Epithelial cell of proximal tubule (primary cell): ENCODE measurements at places on chromosomes 3 and 15. TPM values are rescaled to one million over a fixed set of nuclear protein-coding genes. Genes with fewer than 3 reads are reported as not detected.

The GOLGA8N gene
- total RNA-seq: 0.29 and 0.46 TPM in 2 replicates

The GABRA5 gene
- 0.29 and 0.43 TPM in 2 replicates for total RNA-seq

The SLC6A1 gene
- not detected in 2 replicates for total RNA-seq

The TRAT1 gene
- total RNA-seq: not detected in 2 replicates

The MGLL gene
- total RNA-seq: 82.2 and 85.1 TPM in 2 replicates

The HRG gene
- not detected in 2 replicates for total RNA-seq

The WDR72 gene
- total RNA-seq: 1.5 and 2.3 TPM in 2 replicates

The FGF7 gene
- total RNA-seq: 0.07 TPM in 1 of 2 replicates, not detected in the other

The GRK7 gene
- not detected in 2 replicates for total RNA-seq

The DPPA2 gene
- not detected in 2 replicates for total RNA-seq

The TRPM1 gene
- not detected in 2 replicates for total RNA-seq

The ADCY5 gene
- 0.07 and 2.7 TPM in 2 replicates for total RNA-seq

The XIRP1 gene
- 0.12 TPM in 1 of 2 replicates, not detected in the other for total RNA-seq

The GCSAM gene
- total RNA-seq: not detected in 2 replicates

The TM4SF4 gene
- 0.29 and 1.2 TPM in 2 replicates for total RNA-seq

The LTF gene
- not detected in 2 replicates for total RNA-seq

The CELSR3 gene
- total RNA-seq: 0.87 and 2.5 TPM in 2 replicates

The LRRK1 gene
- 8.1 and 8.8 TPM in 2 replicates for total RNA-seq

The C3orf22 gene
- not detected in 2 replicates for total RNA-seq

The EPHB1 gene
- 1.6 and 2.7 TPM in 2 replicates for total RNA-seq

The ZMYND10 gene
- total RNA-seq: 0.92 and 3.1 TPM in 2 replicates

The FOXL2 gene
- total RNA-seq: 1.5 and 2.0 TPM in 2 replicates

The ACTR8 gene
- total RNA-seq: 22.9 and 23.2 TPM in 2 replicates

The ALS2CL gene
- total RNA-seq: 9.0 and 17.8 TPM in 2 replicates

The SERPINI2 gene
- not detected in 2 replicates for total RNA-seq

The MAP6D1 gene
- total RNA-seq: 11.9 and 14.4 TPM in 2 replicates

The SPG21 gene
- 80.1 and 83.0 TPM in 2 replicates for total RNA-seq
